ENCODE measurements at places on chromosomes 13 and 19. TPM values are rescaled to one million over a fixed set of nuclear protein-coding genes. Genes with fewer than 3 reads are reported as not detected.
A peak's percentile ranks its signal among the peaks of the same experiment; 100 is the strongest.

DNA sequence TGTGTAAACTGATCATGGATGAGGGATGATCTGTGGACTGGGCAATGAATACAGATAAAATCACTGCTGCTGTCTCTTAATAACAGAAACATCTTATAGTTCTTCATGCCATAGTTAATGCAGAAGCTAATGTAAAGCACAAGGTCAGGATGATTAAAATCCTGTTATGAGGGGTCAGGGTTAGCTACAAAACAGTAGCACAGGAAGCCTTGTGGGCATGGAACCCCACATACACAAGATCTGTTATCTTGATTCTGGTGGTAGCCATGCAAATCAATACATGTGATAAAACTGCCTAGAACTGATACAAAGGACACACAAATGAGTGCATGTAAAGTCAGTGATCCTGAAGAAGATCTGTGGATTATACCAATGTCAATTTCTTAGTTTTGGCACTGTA lies 96.4 kb downstream of the KLF12 start:
- no peak overlapping the region for H3K27ac ChIP-seq
- no peaks in the 10 kb centered on the region for H3K36me3 ChIP-seq
- DNase-seq = no peak
- no peak overlapping the region for H3K4me3 ChIP-seq

- H3K36me3 ChIP-seq = no peaks in the 10 kb centered on the region
- H3K27me3 ChIP-seq = no peaks in the 10 kb centered on the region
- H3K4me3 ChIP-seq = no peak overlapping the region
- no peak overlapping the region for H3K27ac ChIP-seq
Measured at GRCh38 chr13:59483501-59484145, 680.1 kb downstream of the DIAPH3 start.

The PSG6 gene
- not detected for polyA plus RNA-seq

- H3K36me3 ChIP-seq = no peaks in the 10 kb centered on the region
- no peaks in the 10 kb centered on the region for H3K27me3 ChIP-seq
- H3K4me1 ChIP-seq = peaks cover 37% of the 10 kb centered on the region
- DNase-seq = no peak
- H3K4me3 ChIP-seq = no peak overlapping the region
- H3K27ac ChIP-seq = no peak overlapping the region
Measured at GRCh38 chr19:12990853-12991252, 4.4 kb upstream of the NFIX start.

DNA sequence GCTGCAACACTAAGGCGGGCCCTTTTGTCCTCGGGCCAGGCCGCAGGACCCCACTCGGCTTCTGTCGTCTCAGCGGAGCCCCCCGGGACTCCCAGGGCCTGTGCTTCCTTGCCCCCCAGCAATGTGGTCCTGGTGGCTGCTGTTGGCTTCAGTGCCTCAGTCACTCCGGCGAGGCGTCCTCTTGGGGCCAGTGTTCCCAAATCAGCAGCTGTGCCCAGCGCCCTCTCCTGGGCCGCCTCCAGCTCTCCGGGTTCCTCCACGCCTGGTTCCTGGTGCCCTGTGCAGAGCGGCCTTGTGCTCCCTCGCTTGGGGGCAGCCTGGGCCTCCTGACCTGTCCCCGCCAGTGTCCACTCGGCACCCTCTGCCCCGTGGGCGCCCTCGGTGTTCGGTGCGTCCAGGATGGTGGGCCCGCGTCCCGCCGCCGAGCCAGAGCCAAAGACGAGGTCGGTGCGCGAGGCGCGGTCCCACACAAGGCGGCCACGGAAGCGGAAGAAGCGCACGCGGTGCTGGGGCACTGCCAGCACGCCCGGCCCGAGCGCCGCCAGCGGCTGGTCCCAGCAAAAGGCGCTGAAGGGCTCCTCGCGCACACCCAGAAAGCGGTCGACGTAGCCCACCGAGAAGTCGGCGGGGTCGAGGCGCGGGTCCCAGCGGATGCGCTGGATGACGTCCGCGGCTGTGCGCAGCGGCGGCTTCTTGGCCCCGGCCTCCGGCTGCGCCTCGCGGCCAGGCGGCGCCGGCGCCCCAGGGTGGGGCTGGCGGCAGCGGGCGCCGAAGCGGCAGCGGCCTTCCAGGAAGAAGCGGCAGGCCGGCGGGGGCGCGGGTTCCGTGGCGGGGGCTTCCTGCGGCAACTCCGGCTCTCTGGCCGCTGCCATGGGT lies 685 bp downstream of the LENG9 start:
- peaks cover 43% of the 10 kb centered on the region for H3K4me1 ChIP-seq
- H3K27ac ChIP-seq = peak overlapping the region; percentile 83
- DNase-seq = peak; percentile 34
- H3K27me3 ChIP-seq = no peaks in the 10 kb centered on the region

The NLRP11 gene
- 0.13 TPM for polyA plus RNA-seq

DNA sequence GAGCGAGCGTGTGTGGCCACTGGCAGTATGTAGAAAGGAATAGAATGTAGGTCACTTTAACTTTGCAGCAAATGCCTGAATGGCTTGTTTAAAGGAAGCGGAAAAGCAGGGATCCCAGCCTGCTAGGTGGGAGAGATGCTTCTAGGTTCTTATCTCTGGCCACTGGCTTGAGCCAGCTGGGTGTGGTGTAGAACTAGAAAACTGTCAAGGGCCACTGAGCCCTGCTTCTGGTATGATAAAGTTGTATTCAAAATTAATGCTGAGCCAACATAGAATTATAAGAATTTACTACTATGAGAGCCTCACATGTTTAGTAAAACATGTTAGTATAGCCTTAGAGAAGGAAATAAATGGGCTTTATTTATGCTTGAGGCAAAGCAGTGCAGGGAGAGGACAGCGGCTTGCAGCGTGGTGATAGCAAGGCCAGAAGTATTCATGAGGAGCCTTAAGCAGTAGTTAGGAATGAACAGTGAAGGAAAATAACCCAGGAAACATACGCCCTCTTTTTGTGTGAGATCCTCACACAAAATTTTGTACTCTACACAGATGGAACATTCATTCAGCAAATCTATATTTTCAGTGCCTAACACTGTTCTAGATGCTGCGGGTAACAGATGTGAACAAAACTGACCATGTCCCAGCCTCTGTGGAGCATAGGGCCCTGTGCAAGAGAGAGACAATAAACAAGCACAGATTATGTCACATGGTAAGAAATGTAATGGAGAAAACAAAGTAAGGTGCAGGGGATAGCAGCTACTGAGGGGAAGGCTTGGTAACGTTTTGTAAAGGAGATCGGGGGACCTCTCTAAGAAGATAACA lies 863.2 kb downstream of the DIAPH3 start:
- no peaks in the 10 kb centered on the region for H3K4me1 ChIP-seq
- H3K27ac ChIP-seq = peak overlapping the region; percentile 17
- DNase-seq = peak; percentile 9
- no peaks in the 10 kb centered on the region for H3K27me3 ChIP-seq
- no peaks in the 10 kb centered on the region for H3K36me3 ChIP-seq
- H3K4me3 ChIP-seq = no peak overlapping the region

GRCh38 chr19:39342647-39343305 lies 555 bp downstream of the SAMD4B start:
- H3K27ac ChIP-seq = peak overlapping the region; percentile 82
- peaks cover 25% of the 10 kb centered on the region for H3K4me1 ChIP-seq
- no peaks in the 10 kb centered on the region for H3K27me3 ChIP-seq
- peak overlapping the region; percentile 88 for H3K4me3 ChIP-seq

The UPF3A gene
- polyA plus RNA-seq = 76.5 TPM

The CBY2 gene
- polyA plus RNA-seq = not detected

The HSPB6 gene
- not detected for polyA plus RNA-seq

- no peaks in the 10 kb centered on the region for H3K36me3 ChIP-seq
- H3K27me3 ChIP-seq = no peaks in the 10 kb centered on the region
- no peaks in the 10 kb centered on the region for H3K4me1 ChIP-seq
- DNase-seq = no peak
- H3K27ac ChIP-seq = no peak overlapping the region
- H3K4me3 ChIP-seq = no peak overlapping the region
Measured at GRCh38 chr13:62296812-62297211, 881.2 kb upstream of the PCDH20 start.

DNA sequence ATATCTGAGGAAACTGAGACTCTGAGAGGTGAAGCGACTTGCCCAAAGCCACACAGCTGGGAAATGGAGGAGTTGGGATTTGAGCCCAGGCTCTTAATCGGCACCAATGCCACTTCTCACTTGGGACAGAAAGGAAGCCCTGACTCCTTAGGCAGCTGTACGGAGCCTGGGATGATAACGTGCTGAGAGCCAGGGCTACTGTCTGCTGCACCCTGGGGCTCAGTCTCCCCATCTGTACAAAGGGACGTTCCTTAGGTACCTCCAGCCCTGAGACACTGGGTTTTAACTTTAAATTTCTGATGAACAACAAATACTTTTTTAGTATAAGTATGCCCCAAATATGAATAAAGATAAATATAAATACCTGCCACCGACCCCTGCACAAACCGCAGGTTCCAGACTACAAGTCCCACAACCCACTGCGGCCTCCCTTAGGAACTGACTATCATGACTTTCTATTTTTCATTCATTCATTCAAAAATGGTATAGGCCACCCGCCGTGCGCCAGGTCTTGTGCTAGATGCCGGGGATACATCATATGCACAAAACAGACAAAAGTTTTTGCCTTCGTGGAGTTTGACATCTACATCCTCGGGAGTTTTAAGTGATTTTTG lies 776 bp upstream of the NCLN start:
- H3K4me1 ChIP-seq = peaks cover 62% of the 10 kb centered on the region
- peak overlapping the region; percentile 96 for H3K27ac ChIP-seq
- peak overlapping the region; percentile 99 for H3K4me3 ChIP-seq
- peak; percentile 57 for DNase-seq
- no peaks in the 10 kb centered on the region for H3K27me3 ChIP-seq
- H3K36me3 ChIP-seq = peaks cover 31% of the 10 kb centered on the region

The PDCD2L gene
- polyA plus RNA-seq = 67.3 TPM

All from K562 (cell line).